ENCODE measurements at places on chromosomes 2 and 18. TPM values are rescaled to one million over a fixed set of nuclear protein-coding genes. Genes with fewer than 3 reads are reported as not detected.

DNA sequence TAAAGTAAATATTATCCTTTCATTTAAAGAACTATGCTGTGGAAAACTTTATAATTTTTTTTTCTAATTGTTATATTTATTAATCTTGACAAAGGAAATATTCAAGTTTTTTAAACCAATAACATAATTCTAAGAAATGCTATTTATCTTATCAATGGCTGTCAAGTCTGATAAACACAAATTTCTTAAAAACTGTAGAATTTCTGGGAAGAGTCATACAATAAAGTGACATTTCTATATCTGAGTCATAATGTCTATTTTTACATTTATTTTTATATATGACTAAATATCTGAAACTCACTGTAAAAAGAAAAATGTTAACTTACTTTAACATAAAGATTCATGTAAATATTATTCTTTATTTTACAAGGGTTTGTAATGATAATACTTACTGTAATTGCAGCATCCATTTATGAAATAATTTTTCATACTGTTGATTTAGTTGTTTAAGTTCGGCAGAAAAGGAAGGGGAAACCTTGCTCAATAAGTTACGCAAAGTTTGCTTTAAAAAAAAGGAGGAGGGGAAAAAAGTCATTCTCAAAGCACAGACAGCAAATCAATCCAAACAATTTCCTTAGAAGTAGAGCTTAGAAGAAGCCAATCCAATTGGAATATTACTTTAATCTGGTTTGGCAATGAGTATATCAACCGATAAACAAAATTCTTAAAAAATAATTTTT is 32.4 kb downstream of the ORC2 start:
- no peak for DNase-seq

GRCh38 chr2:75022516-75022915 is 64.1 kb downstream of the POLE4 start:
- no peak for DNase-seq

DNA sequence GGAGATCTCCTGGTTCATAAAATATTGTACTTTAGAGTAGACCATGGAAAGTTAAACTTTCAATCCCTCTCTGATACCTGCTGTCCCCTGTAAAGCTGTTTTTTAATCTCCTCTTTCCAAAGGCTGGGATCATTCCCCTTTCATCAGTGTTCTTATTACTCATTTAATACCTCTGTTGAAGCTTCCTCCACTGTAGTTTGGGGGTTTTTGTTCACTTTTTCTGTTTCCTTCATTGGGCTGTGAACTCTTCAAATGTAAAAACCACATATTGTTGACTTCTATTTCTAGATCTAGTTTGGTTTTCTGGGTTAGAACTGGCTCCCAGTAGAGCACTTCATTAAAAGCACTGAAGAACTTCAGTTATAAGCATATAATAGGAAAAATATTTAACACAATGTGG is 598.1 kb downstream of the RNF144A start:
- DNase-seq: peak; percentile 29

SPEG gene
- polyA plus RNA-seq: 0.26 TPM

STON1 gene
- polyA plus RNA-seq: 0.57 TPM

TEKT4 gene
- not detected for polyA plus RNA-seq

GRCh38 chr2:5940596-5941535 is 248.7 kb downstream of the SOX11 start:
- no peak for DNase-seq

GRCh38 chr18:51438797-51439350 is 241.4 kb upstream of the MEX3C start:
- no peak for DNase-seq

DNA sequence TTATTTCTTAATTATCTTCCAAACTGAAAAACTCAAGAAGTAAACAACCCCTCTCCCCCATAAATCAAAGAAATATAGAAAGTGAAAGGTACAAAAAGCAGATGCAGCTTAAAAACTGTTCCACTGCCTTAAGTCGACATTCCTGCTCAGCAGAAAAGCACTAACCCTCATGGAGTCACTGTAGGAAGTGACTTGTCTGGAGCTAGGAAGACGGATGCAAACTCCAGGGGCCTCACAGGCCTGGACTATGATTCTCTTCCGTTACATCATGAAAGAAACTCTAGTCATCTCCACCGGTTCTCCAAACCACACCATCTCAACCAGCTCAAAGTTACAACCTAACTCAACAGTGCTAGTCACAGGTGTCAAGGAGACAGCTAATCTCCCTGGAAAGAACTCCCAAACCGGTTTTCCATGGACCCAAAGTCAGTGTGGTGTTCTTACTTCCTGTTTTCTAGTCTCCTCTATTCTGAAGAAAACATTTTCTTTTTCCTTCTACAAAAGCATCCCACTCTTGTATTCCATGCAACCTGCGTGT is 128.4 kb downstream of the PIEZO2 start:
- DNase-seq: no peak

DNA sequence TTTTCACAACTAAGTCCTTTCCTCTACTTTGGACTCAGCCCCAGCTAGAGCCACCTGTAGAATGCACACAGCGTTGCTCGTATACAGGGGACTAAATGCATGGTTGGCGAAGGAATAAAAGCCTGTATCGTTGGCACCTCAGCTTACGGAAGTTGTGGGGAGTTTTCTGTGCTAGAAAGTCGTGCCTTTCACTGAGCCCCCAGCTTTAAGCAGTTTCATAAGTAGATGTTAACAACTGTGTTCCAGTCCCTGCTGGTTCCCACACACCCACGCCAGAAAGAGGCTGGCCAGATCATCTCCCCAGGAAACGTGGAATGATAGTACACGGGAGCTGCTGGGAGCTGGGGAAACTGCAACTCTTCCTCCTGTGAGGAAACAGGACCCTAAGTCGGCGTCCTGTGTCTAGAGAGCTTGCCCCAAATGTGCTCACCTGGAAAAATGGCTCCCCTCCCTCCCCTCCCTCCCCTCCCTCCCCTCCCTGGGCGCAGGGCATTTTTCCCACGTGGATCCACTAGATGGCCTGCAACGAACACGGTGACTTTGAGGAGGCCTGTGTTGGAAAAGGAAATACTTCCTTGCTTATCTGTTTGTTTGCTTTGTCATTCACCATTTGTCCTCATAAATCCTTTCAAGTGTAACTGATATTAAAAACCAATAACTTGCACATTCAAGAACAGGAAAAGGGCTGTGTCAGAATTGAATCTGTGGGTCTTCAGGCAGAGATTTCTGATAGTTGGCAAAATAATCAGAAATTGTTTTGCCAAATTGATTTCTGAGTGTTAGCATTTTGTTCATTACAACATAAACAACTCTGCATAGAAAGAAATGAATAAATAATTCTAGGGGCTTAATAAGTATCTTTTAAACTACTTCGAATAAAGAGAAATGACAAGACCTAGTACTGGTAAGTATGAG is 43.9 kb upstream of the RFX8 start:
- DNase-seq: no peak

DYSF gene
- polyA plus RNA-seq: not detected

GRCh38 chr2:20448977-20449306 is 2.1 kb downstream of the RHOB start:
- DNase-seq: no peak

GRCh38 chr2:96247009-96247408 is 18.8 kb downstream of the TMEM127 start:
- no peak for DNase-seq

RAX gene
- polyA plus RNA-seq: not detected

DNA sequence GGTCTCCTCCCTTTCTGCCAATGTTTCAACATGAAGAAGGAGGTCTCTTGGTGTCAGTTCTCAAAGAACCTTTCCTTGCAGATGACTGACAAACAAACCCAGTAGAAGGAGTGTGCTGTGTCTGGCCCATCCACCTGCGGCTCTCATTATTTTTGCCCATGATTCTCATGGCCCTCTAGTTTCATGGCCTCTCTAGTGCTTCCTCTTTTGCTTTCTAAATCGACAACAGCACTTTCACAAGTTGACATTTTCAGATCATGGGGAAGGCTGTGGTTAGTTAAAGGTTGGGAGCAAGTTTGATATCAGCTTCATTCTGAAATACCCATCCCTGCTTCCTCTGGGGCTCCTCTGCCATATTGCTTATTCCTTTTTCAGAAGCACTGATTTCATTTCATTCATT is 805.2 kb downstream of the SLC4A3 start:
- DNase-seq: no peak

DNA sequence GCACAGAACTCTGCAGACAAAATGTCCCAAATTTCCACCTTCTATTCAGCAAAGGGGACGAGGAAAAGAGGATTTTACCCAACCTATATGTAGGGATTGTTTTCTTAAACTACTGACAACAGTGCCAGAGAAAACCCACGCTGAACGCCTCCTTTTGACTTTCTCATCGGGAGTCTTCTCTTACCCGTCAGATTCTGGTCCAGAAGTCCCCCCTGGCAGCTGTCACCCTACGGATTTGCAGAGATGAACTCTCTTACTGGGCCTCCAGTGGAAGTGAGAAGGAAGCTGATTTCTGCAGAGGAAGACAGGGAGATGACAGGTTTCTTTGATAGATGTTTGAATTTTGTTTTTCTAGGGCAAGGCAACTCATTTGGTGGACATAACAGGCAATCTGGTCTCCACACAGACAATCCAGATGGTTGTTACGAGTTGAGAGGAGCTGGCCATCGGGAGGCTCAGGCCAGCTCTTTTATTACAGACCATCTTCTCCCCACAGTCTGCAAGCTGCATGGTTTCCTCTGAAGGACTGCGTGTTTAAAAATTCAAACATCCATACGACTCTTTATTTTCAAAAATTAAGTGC is 804.3 kb downstream of the RNF144A start:
- DNase-seq: no peak

GRCh38 chr2:191738667-191739066 is 60.7 kb downstream of the NABP1 start:
- DNase-seq: no peak

- no peak for DNase-seq
Observed at GRCh38 chr2:51013079-51013932, 18.6 kb downstream of the NRXN1 start.

- DNase-seq: no peak
Observed at GRCh38 chr2:173909846-173910245, 55.3 kb downstream of the SP3 start.

GRCh38 chr18:53991202-53991601 is 233.3 kb downstream of the MBD2 start:
- DNase-seq: no peak

DNA sequence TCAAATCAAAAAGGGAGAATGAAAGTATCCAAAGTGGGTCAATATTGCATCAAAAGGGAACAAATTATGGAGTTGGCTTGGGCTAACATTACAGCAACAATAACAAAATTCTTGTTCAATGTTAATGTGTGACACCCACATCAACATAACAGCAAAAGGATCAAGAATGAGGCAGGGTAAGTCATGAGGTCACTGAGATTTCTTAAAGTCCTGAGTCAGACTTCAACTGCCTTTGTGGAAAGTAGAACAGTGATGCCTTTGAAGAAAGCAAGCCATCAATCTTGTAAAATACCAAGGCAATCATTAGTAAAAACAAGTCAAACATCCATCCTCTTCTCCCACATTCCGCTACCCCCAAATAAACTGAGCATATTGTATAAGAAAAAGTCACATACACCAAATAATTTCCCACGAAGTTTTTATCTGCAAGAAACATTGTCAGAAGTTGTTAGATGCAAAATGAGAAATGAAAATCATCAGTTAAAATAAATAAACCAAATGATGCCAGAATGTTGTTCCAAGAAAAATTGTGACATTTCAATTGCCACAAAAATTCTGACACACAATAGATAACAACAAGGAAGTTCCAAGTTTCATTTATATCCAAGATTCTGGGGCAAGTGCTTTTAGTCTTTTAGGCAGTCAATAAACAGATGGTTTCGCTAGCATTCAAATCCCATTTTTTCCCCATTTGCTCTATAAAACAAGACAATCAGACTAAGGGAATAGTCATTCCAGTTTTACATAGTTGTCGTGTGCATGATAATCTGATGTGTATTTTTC is 216.1 kb upstream of the SETBP1 start:
- DNase-seq: no peak

- no peak for DNase-seq
Observed at GRCh38 chr2:102417946-102418345, 5.0 kb upstream of the IL18RAP start.

DNA sequence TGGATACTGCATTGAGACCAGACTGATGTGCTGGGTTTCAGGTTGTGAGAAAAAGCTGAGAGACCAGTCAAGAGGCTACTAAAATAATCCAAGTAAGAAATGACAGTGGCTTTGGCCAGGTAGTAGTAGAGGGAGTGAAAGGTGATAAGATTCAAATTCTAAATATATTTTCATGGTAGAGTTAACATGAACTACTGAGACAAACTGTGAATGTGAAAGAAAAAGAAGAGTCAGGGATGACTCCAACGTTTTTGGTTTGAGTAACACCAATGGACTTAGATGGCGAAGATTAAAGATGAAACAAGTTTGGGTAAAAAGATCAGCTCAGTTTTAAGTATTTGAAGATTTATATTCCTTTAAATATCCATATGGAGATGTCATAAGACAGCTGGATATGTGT is 209.4 kb downstream of the ZEB2 start:
- no peak for DNase-seq

DNA sequence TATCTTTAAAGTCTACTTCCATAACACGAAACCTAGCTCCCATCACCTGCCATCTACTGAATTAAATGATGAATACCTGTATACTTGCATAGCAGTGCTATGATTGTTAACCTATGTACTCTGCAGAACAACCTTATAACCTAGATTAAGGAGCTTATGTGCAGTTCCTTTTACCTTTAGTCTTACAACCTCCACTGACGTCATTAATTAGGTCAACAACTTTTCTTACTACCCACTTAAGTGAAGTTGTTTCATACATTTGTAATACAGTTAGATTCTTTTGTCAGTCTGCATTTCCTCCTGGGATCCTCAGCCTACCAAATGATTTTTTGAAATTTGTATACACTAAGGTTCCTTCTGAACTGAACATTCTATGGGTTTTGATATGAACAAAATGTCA is 1082.3 kb downstream of the SUCLG1 start:
- no peak for DNase-seq

GRCh38 chr2:118224895-118225311 is 136.6 kb downstream of the INSIG2 start:
- no peak for DNase-seq

HMSD gene
- polyA plus RNA-seq: not detected

GRCh38 chr18:13235981-13236380 is 17.4 kb downstream of the LDLRAD4 start:
- no peak for DNase-seq

DNA sequence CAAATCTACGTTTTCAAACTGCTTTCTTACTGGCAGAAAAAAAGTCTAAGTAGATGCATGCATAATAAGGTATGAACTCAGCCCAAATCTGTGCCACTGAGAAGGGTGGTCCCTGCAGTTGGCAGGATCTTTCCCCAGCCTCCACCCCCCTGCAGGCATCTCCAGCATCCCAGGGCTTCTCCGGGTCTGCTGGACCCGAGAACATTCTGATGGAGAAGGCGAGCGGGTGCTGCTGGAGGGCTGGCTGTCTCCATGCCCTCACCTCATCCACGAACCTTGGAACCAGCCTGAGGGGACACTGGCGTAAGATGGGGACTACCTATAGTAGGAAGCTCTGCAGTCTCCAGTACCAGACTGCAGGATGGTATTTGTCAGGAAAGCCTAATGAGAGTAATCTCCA is 198.9 kb downstream of the HDAC4 start:
- DNase-seq: no peak

DNA sequence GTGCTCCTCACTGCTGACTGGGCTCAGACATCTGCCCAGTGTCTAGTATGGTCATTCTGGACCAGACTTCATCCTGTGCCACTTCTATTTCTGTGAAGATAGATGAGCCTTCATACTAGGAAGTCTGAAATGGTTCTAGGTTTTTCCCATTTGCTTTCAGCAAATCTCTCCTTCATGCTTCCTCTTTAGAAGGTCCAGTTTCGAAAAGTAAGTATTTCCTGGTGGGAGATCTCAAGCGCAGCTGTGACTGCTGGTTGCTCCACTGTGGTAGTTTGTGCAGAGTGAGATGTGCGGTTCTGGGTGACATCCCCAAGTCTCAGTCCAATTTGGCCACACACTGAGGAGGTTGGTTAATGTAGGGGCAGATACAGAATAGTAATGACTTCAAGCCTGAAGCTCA is 14.4 kb downstream of the IL36B start:
- DNase-seq: no peak
